ENCODE measurements at places on chromosomes 5 and 9.

DNA sequence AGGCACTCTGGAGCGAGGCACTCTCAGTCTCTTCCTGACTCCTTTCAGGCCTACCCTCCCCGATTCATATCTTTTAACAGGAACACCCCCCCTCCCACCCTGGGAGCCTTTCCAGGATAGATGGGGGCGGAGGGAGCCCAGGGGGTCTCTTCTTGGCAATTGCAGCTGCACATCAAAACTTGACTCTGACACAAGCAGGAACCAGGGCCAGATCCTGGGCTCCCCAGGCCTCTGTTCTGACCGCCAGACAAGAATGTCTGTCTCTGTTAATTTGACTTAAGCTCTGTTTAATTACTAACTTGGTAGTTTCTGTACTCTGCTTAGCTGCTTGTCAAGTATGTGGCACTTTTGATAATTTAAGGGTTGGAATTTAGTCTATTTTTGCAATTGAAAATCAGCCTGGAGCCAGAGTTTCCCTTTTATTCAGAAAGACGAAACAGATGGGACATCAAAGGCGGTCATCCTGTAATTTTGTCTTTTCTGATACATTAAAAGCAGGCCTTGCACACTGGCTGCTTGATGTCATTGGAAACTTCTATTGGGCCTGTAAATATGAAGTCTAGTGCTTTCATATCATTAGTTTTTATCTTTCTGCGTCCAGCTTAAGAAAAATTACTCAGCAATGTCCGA is 43.3 kb downstream of the ACTL7B start:
- DNase-seq = no peak

DNA sequence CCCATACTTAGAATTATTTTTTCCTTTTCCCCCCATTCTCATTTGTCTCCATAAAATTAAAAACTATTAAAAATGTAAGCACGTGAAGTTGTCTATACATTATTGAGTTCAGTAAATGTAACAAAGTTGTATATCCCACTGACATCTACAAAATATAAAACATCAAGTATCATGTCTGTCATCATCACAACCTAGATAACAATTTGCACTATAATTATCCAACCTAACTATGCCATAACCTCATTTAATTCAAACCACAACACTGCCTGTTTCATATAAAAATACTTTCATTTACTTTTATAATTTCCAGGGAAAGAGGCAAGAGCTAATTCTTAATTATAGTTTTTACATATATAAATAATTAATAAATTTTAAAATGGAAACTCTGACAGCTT is 9.1 kb downstream of the EFNA5 start:
- no peak for DNase-seq

DNA sequence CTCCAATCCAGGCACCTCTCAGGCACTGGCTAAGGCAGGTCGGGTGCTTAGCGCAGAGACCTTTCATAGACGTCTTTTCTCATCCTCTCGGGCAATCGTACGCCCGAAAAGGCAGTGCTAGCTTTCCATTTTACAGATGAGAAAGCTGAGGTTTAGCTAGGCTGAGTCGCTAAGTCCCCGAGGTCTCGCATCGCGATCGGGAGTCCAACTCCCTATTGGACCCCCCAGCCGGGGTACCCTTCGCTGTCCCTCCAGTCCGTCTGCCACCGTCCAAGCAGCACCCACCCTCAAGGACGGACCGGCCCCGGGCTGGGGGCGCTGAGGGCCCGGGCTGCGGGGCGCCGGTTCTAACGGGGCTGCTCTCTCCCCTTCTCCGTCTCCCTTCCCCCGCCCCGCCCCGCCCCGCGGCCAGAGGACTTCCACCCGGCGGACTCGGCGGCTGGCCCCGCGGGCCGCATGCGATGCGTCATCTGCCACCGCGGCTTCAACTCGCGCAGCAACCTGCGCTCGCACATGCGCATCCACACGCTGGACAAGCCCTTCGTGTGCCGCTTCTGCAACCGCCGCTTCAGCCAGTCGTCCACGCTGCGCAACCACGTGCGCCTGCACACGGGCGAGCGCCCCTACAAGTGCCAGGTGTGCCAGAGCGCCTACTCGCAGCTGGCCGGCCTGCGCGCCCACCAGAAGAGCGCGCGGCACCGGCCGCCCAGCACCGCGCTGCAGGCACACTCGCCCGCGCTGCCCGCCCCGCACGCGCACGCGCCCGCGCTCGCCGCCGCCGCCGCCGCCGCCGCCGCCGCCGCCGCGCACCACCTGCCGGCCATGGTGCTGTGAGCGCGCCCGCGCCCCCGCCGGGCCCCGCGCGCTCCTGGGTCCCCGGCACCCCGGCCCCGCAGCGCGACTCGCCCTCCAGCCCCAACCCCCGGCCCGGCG is 12.5 kb upstream of the EXOSC2 start:
- DNase-seq = peak; percentile 30

DNA sequence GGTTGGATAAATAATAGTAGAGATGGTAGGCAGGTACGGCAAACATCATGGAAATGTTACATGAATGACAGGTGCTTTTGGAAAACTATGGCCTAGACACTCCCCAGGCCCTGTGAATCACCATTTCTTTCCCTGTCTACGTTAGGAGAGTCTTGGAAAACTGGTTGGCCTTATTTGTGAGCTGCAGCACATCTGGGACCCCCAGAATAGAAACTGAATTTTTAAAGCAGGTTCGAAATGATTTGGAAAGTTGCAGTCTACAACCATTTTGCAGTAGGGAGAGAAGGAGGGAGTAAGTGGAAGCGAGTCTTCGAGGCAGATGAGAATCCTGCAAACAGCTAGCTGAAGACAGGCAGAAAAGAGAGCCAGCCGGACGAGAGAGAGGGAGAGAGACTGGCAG is 13.0 kb downstream of the C1QTNF2 start:
- DNase-seq = no peak

All from T-helper 22 cell (primary cell).